GM06990 (cell line): ENCODE measurements at places on chromosomes 7 and 10.

DNA sequence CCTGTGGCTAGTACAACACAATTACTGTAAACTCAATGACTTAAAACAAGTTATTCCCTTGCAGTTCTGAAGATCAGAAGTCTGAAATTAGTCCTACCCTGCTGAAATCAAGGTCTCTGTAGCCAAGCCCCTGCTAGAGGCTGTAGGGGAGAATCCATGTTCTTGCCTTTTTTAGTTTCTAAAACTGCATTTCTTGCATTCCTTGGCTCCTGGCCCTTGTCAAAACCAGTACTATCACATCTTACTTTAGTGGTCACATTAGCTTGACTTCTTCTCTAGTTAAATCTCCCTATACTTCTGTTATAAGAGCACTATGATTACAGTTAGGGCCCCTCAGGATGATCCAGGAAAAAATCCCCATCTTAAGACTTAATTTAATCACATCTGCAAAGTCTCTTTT lies 567.0 kb downstream of the GFRA1 start:
- no peak for DNase-seq

- DNase-seq, result no peak
Measured at GRCh38 chr7:19327018-19327417, 181.8 kb upstream of the FERD3L start.

DNA sequence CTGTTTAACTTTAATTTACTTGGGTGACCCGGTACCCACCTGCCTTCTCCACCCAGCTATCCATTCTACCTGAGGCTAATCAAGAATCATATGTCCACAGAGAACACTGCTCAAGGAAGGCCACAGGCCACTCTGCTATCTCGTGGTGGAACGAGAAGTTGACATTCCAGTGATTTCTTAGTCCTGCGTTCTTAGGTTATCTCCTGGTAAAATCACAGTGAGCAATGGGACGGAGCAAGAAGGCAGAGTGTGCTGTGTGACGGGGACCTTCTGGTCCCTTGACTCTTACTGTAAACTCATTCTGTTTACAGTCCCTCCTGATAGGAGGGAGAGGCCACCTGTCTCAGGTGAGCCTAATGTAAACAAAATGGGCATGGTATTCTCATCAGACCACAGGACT lies 256.6 kb downstream of the TNS3 start:
- DNase-seq, result no peak

GRCh38 chr7:139870380-139870779 lies 41.3 kb downstream of the TBXAS1 start:
- DNase-seq, result no peak

- no peak for DNase-seq
Measured at GRCh38 chr7:142439739-142440138, 181.9 kb upstream of the PRSS58 start.

- peak; percentile 74 for DNase-seq
Measured at GRCh38 chr10:110502851-110503301, 5.2 kb downstream of the DUSP5 start.

DNA sequence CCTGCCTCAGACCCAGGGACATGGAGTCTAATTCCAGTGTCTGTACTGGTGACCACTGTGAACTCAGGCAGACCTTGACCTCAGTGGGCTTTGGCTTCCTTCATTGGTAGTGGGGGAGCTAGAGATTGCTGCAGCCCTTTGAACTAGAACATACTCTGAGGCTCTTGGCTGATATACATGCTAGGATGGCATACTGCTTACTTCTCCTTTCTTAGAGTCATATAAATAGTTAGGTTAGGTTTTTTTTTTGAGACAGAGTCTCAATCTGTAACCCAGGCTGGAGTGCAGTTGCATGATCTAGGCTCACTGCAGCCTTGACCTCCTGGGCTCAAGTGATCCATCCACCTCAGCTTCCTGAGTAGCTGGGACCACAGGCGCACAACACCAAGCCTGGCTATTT lies 49.7 kb downstream of the TMEM178B start:
- no peak for DNase-seq

DNA sequence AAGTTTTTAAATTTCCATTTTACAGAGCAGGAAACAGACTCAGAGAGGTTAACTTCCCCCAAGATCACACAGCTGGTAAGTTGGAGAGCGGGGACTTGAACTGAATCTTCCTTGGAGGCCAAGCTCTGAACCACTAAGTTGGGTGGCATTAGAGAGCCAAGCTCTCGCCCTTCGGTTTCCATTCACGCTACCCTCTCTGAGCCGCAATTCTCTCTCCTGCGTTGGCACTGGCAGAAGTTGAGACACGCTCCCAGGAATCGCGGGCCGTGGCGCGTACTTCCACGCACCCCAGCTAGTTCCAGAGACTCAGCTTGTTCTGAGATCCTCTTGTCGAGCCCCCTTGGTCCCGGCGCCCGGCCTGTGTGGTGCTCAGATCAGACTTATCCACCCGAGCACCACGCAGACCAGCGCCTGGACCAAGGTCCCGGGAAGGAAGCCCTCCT lies 29.3 kb upstream of the VAX1 start:
- DNase-seq, result no peak

- DNase-seq, result no peak
Measured at GRCh38 chr7:25567430-25567829, 339.1 kb upstream of the NPVF start.

GRCh38 chr10:47034441-47035051 lies 123.3 kb downstream of the PTPN20 start:
- DNase-seq, result no peak

- peak; percentile 48 for DNase-seq
Measured at GRCh38 chr10:52818019-52818418, 45.4 kb upstream of the MBL2 start.

- DNase-seq, result no peak
Measured at GRCh38 chr7:12964836-12965235, 277.4 kb downstream of the ARL4A start.

DNA sequence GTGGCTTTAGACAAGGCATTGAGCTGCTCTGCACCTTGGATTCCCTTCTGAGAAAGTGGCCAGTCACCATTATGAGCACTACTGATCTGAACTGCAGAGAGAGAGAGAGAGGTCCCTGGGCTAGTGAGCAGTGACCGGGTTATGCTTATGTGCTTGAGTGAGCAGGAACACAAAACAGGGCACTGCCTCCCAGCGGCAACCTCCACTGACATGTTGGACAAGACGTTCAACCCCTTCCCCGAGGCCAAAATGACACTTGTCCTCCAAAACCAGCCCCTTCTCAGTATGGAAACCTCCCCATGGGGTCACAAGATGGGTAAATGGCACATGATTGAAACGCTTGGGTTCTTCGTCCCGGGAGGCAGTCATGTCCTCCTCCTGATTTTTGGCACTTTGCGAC lies 339.4 kb upstream of the ZMIZ1 start:
- no peak for DNase-seq

DNA sequence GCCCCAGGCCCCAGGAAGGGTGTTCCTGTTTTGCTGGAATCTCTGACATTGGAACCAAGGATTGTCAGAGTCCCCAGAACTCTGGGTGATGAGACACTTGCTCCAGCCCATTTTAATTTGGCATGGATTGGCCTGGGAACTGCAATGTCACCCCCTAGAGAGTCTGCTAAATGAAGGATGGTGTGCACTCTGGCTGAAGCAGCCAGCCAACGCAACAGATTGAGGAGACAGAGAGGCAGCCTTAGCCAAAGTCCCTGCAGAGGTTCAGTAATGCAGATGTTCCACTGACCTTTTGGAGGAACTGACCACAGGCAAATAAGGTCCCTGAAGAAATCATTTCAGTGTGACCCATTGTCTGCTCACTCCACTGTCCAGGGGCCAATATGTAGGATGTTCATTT lies 13.4 kb downstream of the LRRC18 start:
- no peak for DNase-seq

DNA sequence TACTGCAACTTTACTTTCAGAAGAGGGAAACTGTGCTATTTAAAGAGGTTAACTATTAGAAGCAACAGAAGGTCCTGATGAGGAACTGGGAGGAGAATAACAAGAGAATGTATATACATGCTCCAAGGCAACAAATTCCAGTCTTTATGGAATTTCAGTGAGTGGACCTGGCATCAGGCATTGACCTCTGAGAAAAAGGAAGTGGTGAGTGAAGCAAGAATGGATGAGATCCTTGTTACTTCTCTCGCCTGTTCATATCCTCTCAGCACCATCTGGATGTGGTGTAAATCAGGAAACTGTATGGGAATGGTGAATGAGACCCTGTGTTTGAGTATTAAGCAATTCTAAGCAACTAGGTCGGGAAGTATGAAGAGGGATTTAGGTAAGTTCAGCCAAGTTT lies 30.3 kb upstream of the KBTBD2 start:
- DNase-seq, result no peak

DNA sequence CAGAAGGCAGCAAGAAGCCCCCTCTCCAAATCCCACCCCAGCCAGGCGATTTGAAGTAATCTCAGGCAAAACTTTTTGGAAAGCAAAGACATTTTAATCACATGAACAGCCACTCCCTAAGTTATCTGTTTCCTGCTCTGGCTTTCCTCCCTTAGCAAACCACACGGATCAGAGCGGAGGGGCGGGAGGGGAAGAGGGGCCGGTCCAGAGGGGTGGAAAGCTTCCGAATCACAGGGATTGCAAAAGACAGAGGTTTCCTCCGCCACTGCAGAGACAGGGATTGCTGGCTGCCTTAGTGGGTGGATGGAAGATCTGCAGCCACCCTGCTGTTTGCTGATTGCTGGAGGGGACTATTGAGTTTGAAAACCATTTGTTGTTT lies 41.2 kb downstream of the ZCCHC24 start:
- DNase-seq, result no peak

GRCh38 chr7:37701769-37702168 lies 18.2 kb downstream of the GPR141 start:
- no peak for DNase-seq

DNA sequence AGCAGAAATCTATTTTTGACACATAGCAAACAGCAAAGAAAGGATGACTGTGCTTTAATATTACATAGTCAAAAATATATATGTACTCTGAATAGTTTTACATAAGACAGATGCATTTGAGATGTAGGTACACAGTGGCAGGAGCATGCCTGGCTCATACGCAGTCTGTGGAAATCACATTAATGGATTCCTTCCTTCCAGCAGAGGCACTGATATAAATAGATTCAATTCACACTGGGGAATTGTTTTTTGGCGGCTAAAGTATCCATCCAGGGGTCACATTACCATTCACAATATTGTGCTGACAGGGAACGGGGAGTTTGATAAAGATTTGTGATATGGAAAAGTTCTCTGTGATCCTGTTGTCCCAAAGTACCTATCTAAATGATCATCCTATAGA lies 72.5 kb upstream of the AGR3 start:
- no peak for DNase-seq

DNA sequence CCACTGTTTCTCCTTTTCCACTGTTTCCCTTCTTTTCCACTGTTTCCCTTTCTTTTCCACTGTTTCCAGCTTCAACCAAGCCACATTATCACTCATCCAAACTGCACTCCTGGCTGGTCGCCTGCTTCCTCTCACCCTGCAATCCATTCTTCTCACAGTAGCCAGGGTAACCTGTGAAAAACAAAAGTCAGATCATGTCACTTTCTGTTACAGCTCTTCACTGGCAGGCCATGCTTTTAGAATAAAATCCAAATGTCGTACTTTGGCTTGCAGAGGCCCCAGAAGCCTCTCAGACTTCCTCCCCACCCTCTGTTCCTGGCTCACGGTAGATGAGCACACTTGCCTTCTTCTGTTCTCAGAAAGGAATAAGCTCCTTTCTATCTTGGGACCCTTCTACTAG lies 33.9 kb downstream of the STARD3NL start:
- no peak for DNase-seq

GRCh38 chr7:128122576-128123290 lies 91.5 kb upstream of the LRRC4 start:
- DNase-seq, result no peak

DNA sequence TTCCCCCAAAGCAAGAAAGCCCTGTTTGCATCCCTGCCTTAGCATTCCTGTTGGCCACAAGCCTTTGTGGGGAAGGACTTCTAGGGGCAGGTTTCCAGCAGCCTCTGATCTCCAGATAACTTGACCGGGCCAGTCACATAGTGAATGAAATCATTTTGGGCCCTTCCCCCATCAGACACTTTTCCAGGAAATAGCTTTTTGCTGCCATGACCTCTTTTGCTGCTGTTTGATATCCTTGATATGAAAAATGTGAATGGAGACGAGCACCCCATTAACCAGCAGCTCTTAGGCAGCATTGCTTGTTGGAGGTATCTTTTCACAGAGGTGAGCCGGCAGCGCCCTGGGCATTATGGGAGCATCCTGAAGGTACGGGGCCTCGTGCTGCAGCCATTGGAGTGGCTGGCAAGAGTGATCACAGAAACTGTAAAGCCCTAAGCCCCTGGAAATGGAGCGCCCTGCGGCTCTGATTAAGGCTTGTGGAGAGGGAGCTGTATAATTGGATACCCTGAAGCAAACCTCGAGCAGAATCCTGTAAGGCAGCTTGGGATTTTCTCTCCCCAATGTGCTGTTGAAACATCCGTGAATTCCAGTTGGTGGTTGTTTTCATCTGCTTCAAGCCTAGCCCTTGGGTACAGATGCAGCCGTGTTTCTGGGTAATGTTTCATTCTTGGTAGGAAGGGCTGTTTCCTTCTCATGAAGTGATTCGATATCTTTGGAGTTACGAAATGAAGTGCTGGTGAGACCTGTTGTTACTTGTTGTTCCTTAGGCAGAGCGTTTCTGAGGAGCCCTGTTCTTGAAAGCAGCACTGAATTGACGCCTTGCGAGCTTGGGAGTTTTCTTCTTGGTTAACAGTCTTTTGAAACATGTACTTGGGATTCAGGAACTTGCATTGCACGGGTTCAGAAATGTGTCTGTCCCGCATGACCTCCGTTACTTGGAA lies 179.0 kb downstream of the PTEN start:
- DNase-seq, result no peak

DNA sequence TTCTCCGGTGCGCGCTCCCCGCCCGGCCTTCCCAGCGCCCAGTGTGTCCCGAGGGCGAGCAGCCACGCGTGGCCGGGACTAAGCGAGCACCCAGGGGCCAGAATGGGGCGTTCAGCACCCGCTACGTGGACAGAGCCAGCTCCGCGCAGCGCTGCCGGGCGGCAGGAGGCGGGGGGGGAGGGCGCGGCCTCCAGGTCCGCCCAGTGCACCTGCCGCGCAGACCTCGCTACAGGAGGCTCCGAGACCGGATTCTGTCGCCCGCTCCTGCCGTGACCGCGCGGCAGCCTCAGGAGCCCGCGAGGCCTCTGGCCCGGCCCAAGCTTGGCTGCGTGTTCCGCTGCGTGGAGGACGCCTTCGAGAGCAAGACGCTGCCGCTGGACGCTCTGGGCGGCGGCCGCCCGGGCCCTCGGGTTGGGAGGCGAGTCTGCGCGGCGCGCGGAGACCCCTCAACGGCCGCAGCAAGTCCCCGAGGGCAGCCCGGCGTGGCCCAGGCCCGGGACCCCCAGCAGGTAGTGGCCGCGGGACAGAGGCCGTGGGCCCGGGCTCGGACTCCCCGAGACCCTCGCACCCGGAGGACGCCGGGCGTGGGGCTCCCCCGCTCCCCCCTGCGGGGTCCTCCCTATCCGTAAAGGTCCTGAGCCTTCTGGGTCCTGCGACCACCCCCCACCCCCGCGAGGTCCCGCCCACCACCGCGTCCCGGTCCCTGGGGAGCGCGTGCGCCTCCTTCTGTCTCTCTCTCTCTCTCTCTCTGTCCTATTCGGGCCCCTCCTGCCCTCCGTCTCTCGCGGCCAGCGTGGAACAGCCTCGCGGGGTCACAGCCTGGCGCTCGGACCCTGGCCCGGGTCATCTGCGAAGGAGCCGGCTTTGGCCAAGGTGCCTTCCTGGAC lies 904 bp upstream of the DPYSL4 start:
- DNase-seq, result no peak

GRCh38 chr10:14667781-14668180 lies 106.9 kb downstream of the FAM107B start:
- no peak for DNase-seq
